A673 (cell line): ENCODE measurements at places on chromosomes 3 and 15. TPM values are rescaled to one million over a fixed set of nuclear protein-coding genes. Genes with fewer than 3 reads are reported as not detected.
A peak's percentile ranks its signal among the peaks of the same experiment; 100 is the strongest.

PRRT3 gene
- total RNA-seq = 1.1 and 1.8 TPM in 2 replicates

DNA sequence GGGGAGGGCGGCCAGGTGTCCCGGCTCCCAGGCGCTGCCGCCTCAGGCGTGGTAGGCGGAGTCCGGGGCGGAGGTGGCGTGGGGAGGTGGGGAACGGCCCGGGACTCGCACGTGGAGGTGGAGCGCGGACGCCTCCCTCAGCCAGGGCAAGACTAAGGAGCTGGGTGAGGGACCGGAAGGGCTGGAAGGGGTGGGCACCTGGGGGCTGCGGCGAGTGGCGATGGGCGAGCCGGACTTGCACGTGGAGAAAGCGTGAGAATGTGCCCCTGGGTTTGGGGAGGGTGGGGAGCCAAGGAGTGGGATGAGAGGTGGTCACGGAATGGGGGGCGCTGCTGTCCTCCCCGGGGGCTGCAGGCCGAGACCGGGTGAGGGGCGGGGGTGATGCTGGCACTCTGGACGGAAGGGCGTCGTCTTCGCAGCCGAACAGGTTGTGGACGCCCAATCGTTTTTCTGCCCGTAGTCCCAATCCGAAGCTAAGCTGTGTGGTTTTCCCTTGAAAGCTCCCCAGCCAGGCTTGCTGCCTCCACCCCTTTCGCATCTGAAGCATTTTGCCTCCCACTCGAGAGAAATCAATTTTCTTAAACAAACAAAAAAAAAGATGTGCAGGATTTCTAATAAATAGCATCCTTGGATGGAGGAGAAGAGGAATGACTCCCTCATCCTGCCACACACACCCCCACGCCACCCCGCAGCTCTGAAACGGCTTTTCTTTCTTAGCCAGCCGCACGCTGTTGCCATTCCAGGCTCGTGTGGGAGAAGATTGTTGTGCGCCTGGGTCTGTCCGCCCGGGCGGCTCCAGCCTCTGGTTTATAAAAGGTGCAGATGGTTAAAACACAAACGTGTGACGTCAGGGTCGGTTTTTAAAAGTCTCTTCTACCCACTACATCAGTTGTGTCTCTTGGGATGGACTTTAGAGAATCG, 62.5 kb upstream of the ANKRD28 start:
- peak; percentile 55 for DNase-seq

- no peak for DNase-seq
Observed at GRCh38 chr3:113243846-113244245, 32.5 kb downstream of the BOC start.

DNA sequence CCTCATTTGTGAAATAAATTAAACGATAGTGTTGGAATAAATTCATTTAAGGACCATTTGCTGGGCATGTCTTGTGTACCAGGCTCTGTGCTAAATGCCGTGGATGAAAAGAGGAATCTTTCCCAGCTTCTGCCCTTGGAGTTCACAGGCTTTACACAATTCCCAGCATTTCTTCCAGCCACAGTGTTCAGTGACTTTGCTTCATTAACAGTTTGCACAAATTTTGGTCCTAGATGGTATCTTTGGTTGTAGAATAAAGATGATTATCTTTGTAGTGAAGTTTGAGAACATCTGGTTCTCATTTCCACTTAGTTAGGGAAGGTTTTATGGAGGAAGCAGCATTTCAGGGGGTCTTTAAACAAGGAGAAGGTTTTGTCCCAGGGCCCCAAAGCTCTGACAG, 100.1 kb downstream of the LRTM1 start:
- peak; percentile 61 for DNase-seq

DNA sequence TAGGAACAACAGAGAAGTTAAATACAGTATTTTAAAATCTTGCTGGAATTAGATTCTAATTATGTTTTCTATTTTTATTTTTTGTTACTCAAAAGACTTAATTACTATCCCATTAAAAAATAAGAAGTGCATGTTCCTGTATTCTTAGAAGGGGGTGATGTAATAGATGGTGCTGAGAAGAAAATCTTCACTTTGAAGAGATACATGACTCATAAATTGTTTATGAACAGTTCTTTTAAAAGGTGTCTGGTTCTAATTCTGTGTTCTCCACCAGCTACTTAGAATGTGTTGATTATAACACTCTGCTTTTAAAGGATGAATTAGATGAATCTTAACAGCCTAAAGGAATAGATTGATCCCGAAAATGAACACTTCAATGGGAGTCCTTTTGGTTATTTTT, 8.2 kb downstream of the RCN2 start:
- DNase-seq = peak; percentile 14

GRCh38 chr3:6518709-6519345, 342.1 kb upstream of the GRM7 start:
- no peak for DNase-seq

DNA sequence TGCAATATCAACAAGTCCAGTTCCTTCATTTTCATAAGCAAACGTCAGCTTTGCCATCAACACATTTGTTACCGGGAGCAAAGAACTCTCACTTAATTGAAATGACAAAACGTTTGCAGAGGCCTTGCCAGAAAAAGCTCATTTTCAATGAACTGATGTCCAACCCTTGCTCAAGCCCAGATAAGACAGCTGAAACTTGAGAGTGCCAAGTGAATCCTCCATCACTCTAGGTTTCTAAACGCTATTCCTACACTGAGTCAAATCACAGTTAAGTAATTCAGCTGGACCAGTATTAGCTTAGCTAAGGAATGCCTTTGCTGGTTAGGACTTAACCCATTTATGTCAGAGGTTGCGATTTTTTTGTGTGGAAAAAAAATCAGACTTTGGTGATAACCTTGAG, 11.5 kb downstream of the CHSY1 start:
- no peak for DNase-seq

- peak; percentile 87 for DNase-seq
Observed at GRCh38 chr3:30751610-30752299, 142.7 kb downstream of the GADL1 start.

GRCh38 chr3:117398141-117398899, 688.7 kb downstream of the TUSC7 start:
- DNase-seq = no peak

CD200R1 gene
- not detected in 2 replicates for total RNA-seq

DNA sequence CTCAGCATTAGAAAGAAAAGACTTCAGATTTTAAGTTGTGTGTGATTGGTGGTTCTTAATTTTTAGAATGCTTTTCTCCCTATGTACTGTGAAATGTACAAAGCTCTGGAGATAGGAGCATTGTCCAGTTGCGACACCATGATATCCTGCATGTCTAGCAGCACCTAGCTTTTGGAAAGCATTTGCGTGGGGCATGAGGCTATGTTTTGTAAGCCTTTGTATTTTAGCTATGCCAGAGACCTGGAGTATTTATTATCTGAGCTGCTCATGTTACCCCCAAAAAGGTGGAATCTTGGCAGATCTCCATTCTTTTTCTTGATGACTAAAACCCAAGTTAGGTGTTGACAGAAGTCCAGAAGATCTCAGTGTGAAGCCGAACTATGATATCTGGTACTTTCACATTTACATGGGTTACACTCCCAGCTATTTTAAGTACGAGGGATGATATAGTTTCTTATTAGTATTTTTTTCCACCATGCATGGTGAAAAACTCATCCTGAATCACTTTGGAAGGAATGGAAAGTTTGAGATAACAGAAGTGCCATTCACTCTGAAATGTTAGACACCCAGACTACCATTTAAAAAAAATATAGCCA, 126.7 kb upstream of the SAMMSON start:
- no peak for DNase-seq

DNA sequence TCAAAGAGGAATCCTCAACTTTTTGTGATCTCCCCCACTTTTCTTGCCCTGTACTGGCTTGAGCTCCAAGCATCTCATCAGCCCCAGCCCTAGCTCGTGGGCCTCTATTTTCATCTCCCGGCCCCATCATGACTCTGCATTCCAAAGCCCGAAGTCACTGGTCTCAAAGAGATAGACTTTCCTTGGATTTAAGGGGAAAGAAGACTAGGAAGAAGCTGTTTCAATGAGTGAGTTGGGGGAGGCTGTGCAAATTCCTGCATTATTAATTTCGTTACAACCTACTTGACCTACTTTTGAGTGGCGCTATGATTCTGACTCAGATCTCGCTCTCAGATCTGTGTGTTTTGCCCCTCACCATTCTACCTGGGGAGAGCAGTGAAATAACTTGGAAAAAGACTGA, 266.6 kb upstream of the TBL1XR1 start:
- no peak for DNase-seq

DNA sequence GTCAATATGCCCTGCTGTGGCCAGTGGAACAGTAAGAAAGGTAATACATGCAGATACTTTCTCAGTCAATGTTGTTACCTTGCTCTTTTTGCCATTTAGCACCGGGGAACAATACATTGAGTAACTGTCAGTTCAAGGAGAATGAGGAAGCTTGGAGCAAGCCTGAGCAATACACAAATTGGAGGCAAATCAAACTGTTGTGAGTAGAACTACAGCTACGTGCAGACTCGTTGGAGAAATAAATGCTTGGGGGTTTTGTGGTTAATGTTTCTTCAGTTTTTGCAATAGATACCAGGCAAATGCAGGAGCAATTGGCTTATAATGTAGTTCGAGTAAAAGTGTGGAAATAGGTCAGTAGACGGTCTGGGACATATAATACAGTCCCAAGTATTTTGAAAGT, 587.3 kb upstream of the ROBO1 start:
- DNase-seq = no peak

SERPINI1 gene
- total RNA-seq = 0.30 and 0.63 TPM in 2 replicates
